Regular cardiac myocyte (primary cell): ENCODE measurements at places on chromosomes 4 and X. TPM values are rescaled to one million over a fixed set of nuclear protein-coding genes. Genes with fewer than 3 reads are reported as not detected.

CXCL3 gene
- total RNA-seq, result 5.4 and 10.7 TPM in 2 replicates

SPANXD gene
- not detected in 2 replicates for total RNA-seq

GCNA gene
- total RNA-seq, result 1.5 and 3.4 TPM in 2 replicates

TEX13A gene
- not detected in 2 replicates for total RNA-seq

ADH7 gene
- not detected in 2 replicates for total RNA-seq

RIPPLY1 gene
- total RNA-seq, result not detected in 2 replicates

SPIN2A gene
- total RNA-seq, result 0.28 and 0.38 TPM in 2 replicates

XAGE5 gene
- not detected in 2 replicates for total RNA-seq

FAM184B gene
- under 0.01 and 0.28 TPM in 2 replicates for total RNA-seq

SHOX gene
- not detected in 2 replicates for total RNA-seq

MTTP gene
- under 0.01 TPM in 2 replicates for total RNA-seq

STATH gene
- not detected in 2 replicates for total RNA-seq

C1QTNF7 gene
- 0.58 and 1.4 TPM in 2 replicates for total RNA-seq

HSFX4 gene
- total RNA-seq, result not detected in 2 replicates

TRMT10A gene
- 6.8 and 11.5 TPM in 2 replicates for total RNA-seq

SPRY1 gene
- total RNA-seq, result 27.6 and 32.7 TPM in 2 replicates

P2RY4 gene
- not detected in 2 replicates for total RNA-seq

AMER1 gene
- 1.1 and 1.2 TPM in 2 replicates for total RNA-seq

SSX1 gene
- not detected in 2 replicates for total RNA-seq

PABPC1L2A gene
- not detected in 2 replicates for total RNA-seq

ATOH1 gene
- total RNA-seq, result not detected in 2 replicates
